ENCODE measurements at places on chromosomes 5 and 9.

GRCh38 chr9:36632892-36633291 lies 60.2 kb downstream of the MELK start:
- no peak for DNase-seq

GRCh38 chr9:105994970-105995369 lies 300.6 kb downstream of the TMEM38B start:
- DNase-seq: no peak

- DNase-seq: no peak
Measured at GRCh38 chr5:37723162-37723961, 116.5 kb downstream of the GDNF start.

DNA sequence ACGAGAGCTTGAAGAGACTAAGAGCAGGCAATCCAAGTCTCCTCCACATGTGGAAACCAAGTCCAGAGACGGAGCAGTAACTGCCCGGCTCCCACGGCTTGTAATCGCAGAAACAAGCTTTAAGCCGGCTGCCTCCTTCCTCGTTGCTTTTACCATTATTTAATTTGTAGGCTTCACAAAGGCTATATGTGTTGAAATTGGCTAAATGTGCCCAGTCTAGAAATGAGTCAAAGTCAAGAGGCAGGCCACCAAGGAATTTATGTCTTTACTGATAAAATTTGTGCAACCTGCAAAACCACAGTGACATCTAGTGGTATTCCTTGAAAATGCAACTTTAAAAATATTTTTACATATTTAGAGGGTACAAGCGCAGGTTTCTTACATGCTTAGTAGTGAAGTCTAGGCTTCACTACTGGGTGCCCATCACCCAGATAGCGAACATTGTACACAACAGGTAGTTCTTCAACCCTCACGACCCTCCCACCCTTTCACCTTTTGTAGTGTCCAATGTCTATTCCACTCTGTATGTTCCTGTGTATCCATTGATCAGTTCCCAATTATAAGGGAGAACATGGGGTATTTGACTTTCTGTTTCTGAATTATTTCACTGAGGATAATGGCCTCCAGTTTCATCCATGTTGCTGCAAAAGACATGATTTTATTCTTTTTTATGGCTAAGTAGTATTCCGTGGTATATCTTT lies 33.5 kb upstream of the EBF1 start:
- DNase-seq: no peak

DNA sequence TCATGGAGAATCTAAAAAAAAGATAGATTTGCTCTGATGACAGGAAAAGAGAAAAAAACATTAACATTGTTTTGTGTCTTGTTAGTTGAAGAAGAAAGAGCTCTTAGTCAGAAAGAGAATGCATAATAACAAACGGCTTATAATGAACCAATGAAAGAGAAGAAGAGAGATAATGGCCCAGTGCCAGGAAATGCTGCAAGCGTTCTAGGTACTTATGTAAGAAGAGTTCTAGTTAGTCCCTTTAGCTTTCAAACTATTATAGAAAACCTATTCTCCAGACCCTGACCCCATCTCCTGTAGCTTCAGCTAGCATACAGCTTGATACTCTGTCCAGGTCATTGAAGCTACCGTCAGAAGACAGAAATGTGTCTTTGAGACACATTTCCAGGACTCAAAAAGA lies 70.2 kb downstream of the FBXL17 start:
- no peak for DNase-seq

- no peak for DNase-seq
Measured at GRCh38 chr9:91852801-91853347, 97.2 kb downstream of the ROR2 start.

DNA sequence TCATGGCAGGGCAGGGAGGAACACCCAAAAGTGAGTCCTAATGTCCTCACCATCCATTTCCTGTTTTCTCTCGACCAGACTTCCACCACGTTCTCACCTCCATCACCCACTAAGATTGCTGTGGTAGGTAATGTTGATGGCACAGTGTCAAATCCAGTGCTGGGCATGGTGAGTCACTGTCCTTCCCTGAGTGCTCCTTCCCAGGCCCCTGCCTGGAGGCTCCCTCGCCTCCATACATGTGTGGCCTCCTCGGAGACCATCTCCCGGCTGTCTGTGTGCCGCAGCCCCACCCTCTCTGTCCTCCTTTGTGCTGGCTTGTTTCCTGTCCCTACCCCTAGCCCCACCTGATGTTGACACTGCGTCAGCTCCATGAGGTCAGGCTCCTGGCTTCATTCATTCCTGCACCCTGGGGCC lies 177.5 kb downstream of the SYK start:
- no peak for DNase-seq

GRCh38 chr9:137708590-137709284 lies 89.9 kb downstream of the EHMT1 start:
- no peak for DNase-seq

DNA sequence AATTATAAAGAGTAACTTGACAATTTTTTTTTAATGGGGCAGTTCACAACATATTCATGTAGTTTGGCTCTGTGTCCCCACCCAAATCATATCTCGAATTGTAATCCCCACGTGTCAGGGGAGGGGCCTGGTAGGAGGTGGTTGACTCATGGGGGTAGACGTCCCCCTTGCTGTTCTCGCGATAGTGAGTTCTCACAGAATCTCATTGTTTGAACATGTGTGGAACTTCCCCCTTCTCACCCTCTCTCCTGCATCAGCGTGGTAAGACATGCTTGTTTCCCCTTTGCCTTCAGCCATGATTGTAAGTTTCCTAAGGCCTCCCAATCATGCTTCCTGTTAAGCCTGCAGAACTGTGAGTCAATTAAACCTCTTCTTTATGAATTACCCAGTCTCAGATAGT lies 40.7 kb downstream of the FBXW11 start:
- no peak for DNase-seq

GRCh38 chr9:99678566-99678965 lies 143.1 kb upstream of the NR4A3 start:
- DNase-seq: no peak

DNA sequence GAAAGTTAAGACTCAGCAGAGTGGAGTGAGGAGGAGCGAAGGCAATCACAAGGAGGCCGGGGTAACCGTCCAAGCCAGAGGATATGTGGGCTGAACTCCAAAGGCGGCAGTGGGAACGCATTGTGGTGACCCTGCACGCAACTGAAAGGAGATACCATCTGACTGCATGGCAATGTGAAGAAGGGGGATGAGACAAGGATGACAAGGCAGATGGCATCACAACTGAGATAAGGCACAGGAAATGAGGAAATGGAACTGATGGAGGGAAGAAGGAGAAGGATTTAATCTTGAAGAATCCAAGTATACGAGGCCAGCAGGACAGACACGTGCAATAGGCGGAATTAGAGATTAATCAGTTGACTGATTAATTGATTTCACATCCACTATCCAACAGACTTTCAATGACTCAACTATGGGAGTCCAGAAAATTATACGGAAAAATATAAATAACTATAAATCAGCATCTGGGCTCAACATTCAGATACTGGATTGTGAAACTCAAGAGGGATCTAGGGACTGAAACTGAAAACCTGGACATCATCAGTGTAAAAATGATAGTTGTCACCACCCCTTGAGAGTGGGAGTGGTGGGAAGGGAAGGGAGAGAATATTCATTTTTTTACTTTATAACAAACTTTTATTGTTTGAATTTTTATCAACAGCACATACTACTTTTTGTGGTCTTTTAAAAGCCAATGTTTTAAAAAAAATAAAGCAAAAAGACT lies 86.1 kb downstream of the ARL15 start:
- DNase-seq: no peak

GRCh38 chr5:133408322-133408721 lies 204.0 kb downstream of the FSTL4 start:
- no peak for DNase-seq

DNA sequence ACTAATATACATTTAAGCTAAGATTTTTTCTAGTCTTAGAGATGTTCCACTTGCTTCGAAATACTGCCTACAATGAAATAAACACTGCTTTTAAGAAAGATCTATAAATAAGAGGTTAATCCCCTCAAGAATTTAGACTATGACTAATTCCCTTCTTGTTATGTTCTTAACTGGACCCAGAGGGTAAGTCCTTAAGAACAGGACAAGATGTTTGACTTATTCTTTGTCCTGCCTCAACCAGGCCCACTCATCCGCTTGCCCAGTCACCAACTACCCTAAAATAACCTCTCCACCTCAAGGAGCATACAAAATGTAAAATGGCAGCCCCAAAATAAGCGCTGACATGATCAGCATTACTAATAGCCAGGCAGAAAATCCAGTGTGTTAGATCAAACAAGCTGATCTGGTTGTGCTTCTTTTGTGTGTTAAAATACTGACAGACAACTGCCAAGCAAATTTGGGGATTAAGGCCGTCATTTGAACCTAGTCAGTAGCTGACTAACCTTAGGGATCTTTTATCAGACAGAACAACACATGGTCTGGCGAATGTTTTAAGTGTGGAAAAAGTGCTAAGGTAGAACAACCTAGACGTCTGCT lies 93.7 kb upstream of the SMC5 start:
- no peak for DNase-seq

DNA sequence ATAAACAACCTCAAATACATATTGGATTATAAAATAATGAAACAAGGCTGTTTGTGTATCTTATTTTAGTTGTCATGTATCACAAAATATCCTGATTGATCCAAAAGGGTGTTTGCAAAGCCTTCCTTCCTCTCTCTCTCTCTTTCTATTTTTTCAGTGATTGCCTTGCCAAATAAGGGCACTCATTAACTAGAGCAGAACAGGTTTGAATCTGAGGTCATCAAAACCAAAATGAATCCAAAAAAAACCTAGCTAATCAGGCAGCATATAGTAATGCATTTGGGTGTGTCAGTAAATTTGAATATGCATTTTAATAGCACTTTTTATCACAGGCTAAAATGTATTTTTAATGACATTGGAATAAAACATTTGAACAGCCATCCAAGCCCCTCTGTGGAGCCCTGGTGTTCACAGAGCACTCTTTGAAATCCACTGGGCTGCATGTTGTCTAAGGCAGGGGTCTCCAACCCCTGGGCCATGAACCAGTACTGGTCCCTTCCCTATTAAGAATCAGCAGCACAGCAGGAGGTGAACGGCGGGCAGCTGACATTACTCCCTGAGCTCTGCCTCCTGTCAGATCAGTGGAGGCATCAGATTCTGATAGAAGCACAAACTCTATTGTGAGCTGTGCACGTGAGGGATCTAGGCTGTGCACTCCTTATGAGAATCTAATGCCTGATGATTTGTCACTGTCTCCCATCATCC lies 171.8 kb upstream of the RAI14 start:
- no peak for DNase-seq

DNA sequence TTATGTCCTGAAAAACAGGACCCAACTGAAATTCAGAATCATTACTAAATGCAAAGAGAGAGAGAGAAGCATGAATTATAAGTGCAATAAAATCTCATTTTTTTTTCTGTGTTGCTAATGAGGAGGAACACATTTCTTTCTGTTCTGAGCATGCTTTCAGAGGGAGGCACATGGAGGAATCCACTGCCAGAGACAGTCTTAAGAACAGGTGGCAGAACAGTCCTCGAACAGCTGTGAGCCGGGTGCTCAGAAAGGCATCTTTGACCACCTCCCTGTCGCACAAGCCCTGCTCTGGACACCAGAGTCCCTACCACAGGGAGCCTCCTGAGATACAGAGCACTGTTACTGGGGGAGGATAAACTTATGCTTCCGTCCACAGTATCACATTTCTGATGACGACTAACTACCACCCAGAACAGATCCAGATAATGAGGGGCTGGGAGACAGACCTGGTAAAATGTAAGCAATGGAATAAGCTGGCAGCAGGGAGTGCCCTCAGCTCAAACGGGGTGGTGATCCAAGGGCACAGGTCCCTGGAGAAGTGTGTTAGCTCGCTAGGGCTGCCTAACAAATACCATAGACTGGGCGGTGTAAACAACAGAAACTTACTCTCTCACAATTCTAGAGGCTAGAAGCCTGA lies 134.0 kb downstream of the SLC1A3 start:
- no peak for DNase-seq

- no peak for DNase-seq
Measured at GRCh38 chr5:85670417-85670816, 947.3 kb upstream of the COX7C start.

DNA sequence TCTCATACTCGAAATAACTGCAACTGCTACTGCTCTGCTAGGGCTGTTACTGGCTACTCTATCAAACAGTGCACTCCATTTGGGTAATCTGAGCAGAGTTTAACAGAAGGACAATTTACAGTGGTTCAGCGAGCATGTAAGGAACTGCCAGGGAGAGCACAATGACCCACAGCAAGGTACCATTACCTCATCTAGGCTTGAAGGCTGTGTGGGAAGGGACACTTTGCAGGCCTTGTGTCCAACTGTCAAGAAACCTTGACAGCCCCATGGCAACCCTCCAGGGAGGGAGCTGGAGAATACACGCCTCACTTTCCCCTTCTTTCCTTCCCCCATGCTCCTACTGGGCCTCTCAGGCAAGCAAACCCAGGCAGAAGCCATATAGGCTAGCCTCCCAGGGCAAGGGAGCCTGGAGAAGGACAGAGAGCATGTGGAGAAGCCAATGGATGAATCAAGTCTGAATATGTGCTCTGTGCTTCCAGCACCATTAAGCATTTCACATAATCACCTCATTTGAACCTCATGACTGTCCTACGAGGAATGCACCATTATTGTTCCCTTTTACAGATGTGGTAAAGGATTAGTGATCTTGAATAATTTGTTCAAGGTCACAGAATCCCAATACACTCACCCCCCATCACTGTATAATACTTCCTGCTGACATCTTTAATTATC lies 49.9 kb upstream of the JAK2 start:
- DNase-seq: no peak

- no peak for DNase-seq
Measured at GRCh38 chr9:18495065-18495464, 21.1 kb downstream of the ADAMTSL1 start.

DNA sequence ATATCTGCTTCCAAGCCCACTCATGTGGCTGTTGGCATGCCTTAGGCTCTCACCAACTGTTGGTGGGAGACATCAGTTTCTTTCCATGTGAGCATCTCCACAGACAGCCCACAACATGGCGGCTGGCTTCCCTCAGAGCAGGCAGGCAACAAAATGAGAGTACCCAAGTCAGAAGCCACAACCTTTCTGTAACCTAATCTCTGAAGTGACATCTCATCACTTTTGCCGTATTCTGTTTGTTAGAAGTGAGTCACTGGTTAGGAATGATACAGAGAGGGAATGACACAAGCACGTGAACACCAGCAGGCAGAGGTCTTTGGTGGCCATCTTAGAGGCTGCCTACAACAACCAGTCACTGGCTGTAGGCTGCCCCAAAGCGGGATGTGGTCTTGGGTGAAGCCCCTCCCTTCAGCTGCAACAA lies 88.6 kb upstream of the RASGRF2 start:
- no peak for DNase-seq

DNA sequence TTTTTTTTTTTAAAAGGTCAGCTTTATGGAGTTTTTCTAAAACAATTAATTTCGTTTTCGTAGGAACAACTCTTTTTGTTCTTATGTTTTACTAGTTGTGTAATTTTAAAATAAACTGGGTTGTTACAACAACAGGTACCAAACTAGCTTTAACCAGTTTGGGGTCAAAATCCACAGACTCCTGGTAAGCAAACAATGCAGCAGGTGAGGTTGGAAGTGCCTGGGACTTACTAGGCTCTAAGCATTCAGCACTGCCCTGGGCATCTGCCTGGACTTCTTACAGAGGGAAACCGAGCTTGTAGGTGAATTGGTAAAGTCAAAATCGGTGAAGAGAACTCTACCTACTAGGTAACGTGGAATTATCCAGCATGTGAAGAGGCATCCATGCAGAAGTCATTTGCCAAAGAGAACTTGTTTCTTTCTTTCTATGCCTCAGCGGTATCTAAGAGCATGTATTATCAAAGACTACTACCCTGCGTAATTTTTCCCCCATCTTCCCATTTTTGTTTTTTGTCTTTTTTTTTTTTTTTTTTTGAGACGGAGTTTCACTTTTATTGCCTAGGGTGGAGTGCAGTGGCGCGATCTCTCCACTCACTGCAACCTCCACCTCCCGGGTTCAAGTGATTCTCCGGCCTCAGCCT lies 145.4 kb downstream of the KCTD16 start:
- no peak for DNase-seq
